ENCODE measurements at places on chromosomes 7 and 10.
A peak's percentile ranks its signal among the peaks of the same experiment; 100 is the strongest.

DNA sequence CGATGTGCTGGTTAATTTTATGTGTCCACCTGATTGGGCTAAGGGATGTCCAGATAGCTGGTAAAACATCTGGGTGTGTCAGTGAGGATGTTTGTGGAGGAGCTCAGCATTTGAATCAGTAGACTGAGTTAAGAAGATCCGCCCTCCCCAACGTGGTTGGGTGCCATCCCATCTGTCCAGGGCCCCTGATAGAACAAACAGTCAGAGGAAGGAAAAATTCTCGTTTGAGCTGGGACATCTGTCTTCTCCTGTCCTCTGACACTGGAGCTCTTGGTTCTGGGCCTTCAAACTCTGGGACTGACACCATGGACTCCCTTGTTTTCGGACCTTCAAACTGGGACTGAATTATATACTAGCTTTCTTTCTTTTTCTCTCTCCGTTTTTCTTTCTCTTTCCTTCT lies 59.6 kb downstream of the CARD11 start:
- DNase-seq = no peak

DNA sequence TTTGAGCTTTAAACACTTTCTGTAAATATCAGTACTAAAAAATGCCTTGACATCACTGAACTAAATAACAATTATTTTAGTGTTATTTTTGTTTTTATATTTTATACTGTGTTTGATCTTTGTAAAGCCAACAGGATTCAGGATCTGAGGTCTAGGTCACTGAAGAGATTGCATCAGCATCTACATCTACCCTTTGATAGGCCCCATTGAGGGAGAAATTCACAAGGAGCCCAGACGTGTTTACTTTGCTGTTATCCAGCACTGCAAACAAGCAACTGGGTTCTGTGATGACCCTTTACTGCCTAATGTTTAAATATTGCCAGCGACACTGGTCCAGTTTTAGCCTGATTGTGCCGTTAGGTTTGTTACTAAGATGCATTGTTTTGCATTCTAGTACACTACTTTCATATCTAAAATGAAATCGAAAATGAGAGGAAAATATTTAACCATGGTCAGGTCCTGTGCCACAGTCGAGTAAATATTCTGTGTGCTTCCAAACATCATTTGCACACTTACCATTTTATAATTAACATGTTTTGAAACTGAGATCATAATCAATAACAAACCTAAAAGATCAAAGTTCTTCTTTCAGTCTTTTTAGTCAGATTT lies 48.7 kb downstream of the SP8 start:
- DNase-seq = no peak

DNA sequence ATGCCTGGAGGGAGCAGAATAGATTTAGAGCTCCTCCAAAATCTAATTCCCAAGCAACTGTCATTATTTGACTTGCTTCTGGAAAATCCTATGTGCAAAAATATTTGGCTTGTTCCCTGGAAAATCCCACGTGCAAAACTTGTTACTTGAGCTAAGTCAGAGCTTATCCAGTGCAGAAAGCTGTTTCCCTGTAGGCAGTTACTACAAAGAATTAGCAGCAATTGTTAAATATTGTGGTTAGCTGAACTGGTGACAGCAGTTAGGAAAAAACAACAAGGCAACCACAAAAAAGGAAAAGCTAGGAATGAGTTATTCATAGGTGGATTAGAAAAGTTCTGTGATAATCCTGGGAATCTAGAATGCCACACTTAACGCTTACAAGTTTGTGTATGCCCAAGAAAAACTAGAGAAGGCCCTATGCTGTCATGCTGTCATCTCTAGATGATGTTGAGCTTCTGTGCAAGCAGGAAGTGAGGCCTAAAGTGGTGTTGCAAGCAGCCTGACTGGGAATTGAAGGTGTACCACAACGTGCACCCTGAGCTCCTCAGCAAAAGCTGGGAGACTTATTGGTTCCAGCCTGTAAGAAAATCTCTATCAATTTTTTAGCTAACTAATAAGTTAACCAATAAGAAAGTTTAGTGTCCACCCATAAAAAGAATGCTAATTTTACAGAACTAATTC lies 738.6 kb upstream of the LRRTM3 start:
- DNase-seq = peak; percentile 4

GRCh38 chr7:17364671-17365070 lies 66.2 kb downstream of the AHR start:
- no peak for DNase-seq

DNA sequence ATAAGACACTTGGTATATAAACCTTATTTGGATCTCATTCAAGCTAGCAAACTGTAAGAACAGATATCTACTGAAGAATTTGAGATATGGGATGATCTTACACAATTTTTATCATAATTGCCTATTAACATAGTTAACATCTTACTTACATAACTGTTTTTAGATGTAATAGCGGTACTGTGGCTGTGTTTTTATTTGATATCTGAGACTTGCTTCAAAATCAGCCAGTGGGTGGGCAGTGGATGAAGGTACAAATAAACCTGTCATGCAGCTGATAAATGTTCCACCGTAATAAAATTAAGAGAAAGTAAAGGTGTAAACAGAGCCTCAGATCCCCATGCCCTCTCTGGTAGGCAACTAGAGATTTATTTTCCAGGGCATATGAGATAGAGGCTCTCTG lies 28.4 kb upstream of the PTPRN2 start:
- DNase-seq = no peak

- DNase-seq = no peak
Measured at GRCh38 chr7:44541876-44542610, 913 bp upstream of the NPC1L1 start.
